Posterior vena cava (tissue), 2 donors: ENCODE measurements at places on chromosomes 3 and 15.

GRCh38 chr3:155981669-155982068, 111.2 kb downstream of the GMPS start:
- DNase-seq: no peak

- DNase-seq: no peak
Measured at GRCh38 chr3:133487920-133488540, 85.5 kb upstream of the CDV3 start.

GRCh38 chr3:87855616-87856015, 203.2 kb downstream of the CGGBP1 start:
- no peak for DNase-seq

GRCh38 chr3:13495921-13496723, 16.0 kb downstream of the HDAC11 start:
- DNase-seq: peak; percentile 93

DNA sequence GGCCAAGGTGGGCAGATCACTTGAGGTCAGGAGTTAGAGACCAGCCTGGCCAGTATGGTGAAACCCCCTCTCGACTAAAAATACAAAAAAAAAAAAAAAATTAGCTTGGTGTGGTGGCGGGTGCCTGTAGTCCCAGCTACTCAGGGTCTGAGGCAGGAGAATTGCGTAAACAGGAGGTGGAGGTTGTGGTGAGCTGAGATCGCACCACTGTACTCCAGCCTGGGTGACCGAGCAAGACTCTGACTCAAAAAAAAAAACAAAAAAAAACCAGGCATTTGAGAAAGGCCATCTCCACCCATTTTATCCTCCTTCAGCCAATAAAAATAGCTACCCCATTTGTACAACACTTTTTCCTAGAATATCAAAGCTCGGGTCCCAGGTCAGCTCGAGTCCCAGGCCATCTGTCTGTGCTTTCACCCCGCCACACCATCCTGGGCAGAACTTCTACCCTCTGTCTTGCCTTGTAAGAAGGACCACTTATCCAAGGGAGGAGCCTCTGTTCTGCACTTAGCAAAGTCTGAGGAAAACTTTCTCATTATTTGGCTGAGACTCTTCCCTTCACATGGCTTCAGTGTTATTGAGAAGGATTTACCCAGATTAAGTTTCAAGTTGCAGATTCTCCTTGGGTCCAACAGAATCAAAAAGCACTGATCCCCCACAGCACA, 99.1 kb downstream of the MESD start:
- DNase-seq: no peak

DNA sequence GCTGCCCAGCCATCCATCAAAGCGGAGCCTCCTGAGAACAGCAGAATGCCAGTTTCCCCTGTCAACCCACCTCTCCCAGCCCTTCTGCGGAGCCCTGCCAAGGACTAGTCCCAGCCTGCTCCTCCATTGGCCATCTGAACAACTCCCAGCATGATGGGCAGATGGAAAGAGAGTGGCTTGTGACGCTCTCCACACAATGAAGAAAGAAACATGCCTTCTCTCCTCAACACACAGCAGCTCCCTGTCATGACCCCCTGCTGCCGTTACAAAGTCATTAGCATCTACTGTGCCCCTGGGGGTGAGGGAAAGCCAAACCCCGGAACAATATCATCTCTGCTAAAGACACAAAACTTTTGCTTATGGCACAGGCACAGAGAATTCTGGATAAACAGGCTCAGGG, 33.6 kb downstream of the MECOM start:
- DNase-seq: no peak

- DNase-seq: no peak
Measured at GRCh38 chr15:88335074-88335473, 78.5 kb upstream of the NTRK3 start.

DNA sequence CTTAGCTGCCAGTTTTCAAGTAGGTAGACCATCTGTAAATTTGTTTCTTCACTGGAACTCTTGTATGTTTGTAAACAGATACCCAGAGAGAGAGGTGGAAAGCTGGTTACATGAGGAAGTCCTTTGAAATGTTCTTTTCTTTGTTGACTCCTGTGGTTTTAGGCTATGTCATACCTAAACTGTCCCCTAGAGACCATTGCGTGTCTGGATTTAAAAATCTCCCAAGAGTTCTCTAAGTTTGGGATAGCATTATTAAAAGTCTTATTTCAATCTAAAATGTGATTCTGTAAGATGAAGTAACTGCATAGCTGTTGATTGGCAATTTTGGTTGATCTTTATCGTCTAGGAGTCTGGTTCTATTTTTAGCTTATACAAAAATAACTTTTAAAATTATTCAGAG, 127.2 kb downstream of the GHSR start:
- no peak for DNase-seq

DNA sequence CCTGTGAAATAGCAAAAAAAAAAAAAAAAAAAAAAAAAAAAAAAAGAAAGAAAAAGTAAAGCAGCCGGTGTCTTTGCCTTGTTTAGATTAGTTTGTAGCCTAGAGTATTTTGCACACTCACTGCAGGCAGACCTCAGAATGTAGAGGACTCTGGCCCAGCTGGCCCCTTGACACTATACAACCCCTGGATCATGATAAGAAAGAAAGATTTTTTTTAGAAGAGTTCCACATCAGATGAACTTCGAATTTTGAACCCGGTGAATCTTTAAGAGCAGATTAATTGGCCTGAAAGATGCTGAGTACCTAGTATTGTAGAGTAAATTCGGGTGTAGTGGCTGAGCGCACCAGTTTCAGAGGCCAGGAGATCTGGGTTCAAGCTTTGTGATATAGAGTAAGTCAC, 727.7 kb upstream of the GOLIM4 start:
- no peak for DNase-seq

- DNase-seq: peak; percentile 89
Measured at GRCh38 chr3:33115024-33115768, 1.4 kb downstream of the CRTAP start.

DNA sequence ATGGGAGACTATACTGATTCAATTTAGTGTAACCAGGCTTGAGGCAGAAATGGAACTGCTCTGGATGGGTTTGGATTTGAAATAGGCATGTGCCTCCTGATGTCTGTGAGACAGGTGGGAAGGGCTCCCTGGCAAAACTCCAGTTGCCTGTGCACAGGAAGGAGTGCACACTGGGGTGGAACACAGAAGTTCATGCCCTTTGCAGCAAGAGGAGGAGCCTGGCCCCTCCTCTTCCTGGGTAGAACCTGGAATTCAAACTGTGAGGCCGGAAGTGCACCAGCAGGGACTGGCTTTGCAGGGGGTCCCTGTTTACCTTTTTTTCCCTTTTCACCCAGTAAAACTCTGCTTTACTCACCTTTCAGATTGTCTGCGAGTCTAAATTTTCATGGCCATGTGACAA, 99.9 kb downstream of the GMPS start:
- DNase-seq: no peak

DNA sequence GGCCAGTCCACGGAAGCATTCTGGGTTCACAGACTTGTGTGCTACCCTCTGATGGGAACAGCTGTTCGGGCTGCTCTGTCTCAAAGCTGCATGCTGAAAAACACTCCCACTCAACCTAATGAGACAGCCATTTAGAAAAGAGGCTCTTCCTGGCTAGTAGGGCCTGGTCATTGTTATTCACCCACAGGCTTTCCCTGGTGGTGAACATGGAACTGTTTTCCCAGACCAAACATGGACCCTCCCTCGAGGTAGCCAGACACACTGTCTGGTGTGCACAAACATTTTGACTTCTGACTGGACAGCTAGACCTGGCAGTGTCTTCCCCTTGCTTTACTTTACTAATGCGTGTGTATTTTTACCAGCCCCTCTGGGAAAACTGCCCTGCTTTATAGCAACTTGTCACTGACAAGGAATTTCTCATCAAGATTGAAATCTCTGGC, 39.0 kb downstream of the MECOM start:
- no peak for DNase-seq

GRCh38 chr3:133527081-133527715, 46.3 kb upstream of the CDV3 start:
- no peak for DNase-seq

GRCh38 chr3:44568561-44568960, 13.6 kb downstream of the ZKSCAN7 start:
- DNase-seq: no peak

DNA sequence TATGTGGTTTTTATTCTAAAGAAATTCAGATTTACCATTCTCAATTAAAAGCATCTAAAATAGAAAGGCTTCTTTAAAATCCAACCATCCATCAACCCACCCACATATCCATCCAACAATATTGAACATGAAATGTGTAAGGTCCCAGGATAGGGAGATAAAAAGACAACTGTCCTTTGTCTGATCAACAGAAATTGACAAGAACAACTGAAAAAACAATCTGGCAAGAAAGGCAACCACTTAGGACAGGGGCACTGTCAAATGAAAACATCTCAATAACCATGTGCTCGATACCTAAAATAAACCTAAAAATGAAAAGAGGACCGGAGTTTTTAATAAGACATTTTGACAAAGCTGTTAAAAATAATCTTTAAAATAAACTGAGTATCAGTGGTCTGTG, 67.2 kb downstream of the NR1I2 start:
- no peak for DNase-seq

- no peak for DNase-seq
Measured at GRCh38 chr3:11917051-11917450, 70.4 kb upstream of the TAMM41 start.

- DNase-seq: no peak
Measured at GRCh38 chr15:60966316-60966715, 262.8 kb downstream of the RORA start.

GRCh38 chr3:29335438-29335837, 54.6 kb downstream of the RBMS3 start:
- DNase-seq: peak; percentile 87

GRCh38 chr3:24474862-24475261, 19.8 kb downstream of the THRB start:
- no peak for DNase-seq

DNA sequence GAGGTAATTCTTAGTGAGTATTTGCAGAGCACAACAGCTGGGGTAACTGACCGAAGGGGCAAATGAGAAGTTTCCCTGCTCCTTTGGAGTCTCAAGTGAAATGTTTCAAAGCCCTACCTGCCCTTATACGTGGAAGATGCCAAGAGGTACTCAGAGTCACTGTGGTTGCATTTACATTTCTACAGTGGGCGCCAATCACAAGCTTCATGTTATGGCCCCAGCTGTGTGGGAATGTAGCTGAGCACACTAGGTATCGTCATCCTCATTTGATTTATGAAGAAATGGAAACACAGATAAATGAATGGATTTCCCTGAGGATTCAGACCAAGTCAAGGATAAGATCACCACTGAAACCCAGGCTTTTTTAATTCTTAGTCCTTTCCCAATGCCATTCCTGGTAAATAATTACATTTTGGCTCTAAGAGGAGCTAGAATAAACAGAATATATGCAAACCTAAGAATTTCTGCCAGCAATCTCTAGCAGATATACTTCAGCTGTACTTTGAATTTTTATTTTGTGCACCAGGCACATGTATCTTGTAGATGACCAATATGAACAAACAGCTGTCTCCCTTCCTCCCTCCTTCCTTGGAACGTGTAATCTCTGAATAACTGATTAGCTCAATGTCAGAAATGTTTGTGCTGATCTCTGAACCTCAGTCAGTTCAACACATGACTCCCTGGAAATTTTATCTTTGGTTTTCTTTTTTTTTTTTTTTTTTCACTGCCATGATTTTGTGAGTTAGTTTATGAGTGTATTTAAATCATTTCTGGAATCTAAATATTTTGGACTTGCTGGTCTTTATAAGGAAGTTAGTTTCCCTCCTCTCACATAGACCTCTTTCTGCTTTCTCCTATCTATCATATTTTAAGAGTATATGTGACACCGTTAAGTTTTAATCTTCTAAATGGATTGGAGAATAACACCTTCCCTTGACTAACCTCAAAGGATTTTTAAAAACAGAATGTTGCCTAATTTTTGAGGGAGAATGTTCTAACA, 69.2 kb downstream of the MAP2K5 start:
- no peak for DNase-seq

DNA sequence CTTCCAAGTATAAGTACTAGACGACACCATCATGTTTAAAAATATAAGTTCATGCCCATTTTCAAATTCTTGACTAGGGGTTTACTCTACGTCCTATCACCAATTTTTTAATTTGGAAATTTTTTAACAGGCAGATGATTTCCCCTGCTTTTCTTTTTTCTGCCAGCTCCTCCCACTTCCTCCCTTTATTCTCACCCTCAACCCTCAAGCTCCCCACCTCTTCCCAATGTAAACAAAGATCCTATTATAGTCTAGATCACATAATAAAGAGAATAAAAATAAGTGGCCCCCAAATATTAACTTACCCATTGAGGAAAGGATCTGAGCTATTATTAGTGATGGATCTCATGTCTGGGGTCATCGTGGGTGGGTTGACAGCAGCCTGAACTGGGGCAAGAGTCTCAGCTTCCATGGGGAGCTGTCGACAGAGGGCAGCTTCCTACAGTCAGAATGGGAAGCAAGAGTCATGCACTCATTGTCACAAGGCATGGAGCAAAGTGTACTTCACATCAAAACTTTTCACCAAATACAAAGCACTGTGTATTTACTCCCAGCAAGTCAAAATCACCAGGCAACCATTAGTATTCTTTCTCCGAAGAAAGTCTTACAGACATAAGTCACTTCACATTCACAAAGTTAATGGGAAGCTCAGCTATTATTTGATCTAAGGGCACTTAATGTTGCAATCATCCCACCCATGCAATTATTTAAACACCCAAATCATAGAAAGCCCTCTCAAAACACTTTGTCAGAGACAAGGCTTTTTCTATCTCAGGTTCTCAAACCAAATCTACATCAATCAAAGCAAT, 53.2 kb downstream of the TM4SF4 start:
- DNase-seq: no peak

- DNase-seq: no peak
Measured at GRCh38 chr3:102410616-102411015, 24.2 kb upstream of the ZPLD1 start.

- no peak for DNase-seq
Measured at GRCh38 chr3:149898771-149899170, 71.9 kb downstream of the PFN2 start.

GRCh38 chr15:69597061-69597592, 144.5 kb downstream of the RPLP1 start:
- DNase-seq: peak; percentile 43

DNA sequence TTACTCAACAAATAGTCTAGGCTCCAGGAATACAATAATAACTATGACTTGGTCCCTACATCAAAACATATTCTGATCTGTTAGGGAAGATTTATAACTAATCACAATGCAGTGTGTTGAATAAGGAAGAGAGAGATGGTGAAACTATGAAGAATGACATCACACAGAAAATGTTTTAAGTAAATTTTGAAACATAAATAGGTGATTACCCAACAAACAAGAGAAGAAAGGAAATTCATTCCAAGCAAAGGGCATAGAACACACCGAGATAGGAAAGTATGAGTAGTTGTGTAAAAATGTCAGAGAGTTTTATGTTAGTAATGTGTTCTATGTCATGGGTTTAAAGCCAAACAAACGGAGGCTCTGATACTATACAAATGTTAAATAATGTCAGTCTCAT, 13.4 kb downstream of the SEC62 start:
- DNase-seq: no peak

GRCh38 chr3:26712211-26713026, 89.8 kb downstream of the LRRC3B start:
- DNase-seq: no peak

DNA sequence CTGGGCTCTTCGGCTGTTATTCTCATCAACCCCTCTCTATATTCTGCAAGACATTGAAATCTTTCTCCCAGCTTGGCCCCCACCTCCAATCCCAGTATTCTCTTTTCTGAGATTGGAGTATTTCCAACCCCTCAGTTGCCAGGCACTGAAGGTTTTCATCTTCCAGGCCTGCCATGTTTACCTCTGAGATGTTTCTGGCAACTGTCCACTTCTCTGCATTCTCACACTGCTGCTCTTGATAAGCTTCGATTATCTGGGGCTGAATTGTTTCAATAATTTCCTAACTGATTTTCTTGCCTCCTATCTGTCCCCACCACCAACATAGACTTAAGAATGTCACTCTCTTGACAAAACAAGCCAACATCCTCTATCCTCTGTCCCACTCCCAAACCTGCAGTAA, 1.4 kb upstream of the GPR156 start:
- no peak for DNase-seq
